Esophagus squamous epithelium (tissue), 5 donors: ENCODE measurements at places on chromosomes 16 and 17.

- DNase-seq, result no peak
These were observed 9.1 kb downstream of the TIMP2 start for GRCh38 chr17:78915872-78916632.

DNA sequence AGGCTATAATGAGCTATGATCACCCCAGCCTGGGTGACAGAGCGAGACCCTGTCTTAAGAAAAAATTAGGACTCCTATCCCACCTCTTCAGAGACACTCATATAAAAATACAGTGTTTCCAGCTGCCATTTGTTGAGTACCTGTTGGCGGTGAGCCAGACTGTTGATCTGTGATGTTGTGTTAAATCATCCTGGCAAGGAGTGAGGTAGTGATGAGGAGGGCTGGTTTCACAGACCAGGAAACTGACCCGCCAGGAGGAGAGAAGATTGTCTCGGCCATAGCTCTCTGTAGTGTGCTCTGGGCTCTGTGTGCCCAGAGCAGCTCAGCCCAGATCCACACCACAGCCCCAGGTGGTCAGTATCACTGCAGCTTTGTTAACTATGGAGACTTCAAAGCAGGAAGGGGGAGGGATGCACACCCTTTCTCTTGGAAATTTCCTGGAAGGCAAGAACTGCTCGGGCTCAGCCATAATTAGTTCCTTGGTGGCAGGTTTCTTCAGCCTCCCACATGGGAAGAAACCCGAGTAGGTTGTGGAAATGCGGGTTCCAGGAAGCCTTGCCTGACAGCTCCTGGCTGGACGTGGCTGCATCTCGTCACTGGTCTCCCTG is 343.0 kb downstream of the SNX29 start:
- DNase-seq, result no peak

DNA sequence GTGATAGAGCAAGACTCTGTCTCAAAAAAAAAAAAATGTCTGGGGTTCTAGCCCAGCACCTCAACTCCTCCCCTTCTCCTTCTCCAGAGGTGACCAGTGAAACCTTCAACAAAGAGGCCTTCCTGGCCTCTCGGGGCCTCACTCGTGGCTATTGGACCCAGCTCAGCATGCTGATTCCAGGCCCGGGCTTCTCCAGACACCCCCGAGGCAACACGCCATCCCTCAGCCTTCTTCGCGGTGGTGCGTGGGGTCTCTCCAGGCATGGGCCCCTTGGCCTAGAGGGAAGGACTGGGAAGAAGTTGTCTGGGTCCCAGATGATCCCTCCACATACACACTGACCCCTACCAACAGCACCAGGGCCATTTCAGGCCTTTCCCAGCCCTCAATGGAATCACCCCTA is 3.5 kb upstream of the CXCL16 start:
- DNase-seq, result no peak

GRCh38 chr16:73997971-73998370 is 298.6 kb upstream of the PSMD7 start:
- DNase-seq, result no peak

GRCh38 chr16:23564575-23565363 is 7.2 kb downstream of the UBFD1 start:
- DNase-seq, result no peak

DNA sequence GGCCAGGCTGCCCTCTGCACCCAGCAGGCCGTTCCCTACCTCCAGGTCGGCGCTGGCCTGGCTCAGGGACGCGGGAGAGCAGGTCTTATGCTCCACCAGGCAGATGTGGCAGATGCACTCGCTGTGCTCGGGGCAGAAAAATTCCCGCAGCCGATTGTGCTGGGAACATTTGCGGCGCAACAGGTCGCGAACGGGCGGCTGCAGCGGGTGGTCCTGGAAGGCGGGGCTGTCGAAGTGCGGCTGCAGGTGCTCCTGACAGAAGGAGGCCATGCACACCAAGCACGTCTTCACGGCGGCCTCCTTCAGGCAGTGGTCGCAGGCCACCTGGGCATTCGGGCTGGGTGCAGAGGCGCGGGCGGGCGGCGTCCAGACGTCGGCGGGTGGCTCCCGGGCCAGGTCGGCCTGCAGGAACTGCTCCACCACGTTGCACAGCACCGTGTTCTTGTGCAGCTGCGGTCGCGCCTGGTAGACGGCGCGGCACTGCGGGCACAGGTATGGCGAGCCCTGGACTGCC is 439 bp downstream of the TRIM25 start:
- no peak for DNase-seq

DNA sequence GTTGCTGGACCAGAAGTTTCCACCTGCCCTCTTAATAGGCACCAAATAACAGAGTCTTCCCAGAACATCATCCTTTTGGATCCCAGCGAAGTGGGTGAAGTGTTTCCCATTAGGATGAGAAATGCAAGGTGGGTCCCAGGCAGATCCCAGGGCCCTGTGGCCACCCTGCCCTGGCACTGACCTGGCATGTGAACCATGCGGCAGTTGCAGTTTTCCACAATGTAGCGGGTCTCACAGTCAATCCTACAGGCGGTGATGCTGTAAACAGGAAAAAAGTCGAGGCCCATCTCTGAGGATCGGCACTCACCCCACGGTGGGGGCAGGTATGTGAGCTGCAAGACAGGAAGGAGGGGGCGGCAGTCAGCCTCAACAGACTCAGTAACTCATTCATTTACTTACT is 36.4 kb downstream of the SPACA3 start:
- DNase-seq, result no peak

GRCh38 chr17:44095647-44096496 is 25.3 kb downstream of the G6PC3 start:
- DNase-seq, result no peak

- DNase-seq, result no peak
These were observed 18.1 kb downstream of the KCNJ2 start for GRCh38 chr17:70187383-70187782.

- no peak for DNase-seq
These were observed 74.6 kb upstream of the NUDT7 start for GRCh38 chr16:77647726-77648125.

DNA sequence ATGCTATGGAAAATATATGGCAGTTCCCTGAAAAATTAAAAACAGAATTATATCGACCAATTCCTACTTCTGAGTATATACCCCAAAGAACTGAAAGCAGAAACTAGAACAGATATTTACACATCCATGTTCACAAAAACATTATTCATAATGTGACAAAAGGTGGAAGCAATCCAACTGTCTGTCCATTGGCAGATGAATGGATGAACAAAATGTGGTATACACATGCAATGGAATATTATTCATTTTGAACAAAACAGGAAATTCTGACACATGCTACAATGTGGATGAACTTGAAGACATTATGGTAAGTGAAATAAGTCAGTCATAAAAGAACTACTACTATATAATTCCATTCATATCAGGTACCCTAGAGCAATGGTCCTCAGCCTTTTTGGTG is 263.5 kb upstream of the AXIN2 start:
- no peak for DNase-seq

DNA sequence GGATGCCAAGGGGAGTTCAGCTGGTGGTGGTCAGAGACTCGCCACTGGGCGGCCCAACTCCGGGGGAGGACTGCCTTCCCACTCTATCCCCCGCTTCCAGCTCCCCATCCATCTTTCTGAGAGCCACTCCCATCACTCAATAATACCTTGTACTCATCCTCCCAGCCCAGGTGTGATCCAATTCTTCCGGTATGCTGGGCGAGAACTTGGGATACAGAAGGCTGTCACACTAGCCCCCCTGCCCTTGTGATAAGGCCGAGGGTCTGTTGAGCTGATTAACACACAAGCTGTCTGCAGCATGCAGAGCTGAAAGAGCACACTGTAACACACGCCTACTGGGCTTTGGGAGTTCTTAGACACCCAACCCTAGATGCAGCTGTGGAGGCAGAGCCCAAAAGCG is 460.4 kb upstream of the EEF2KMT start:
- no peak for DNase-seq

GRCh38 chr17:66791347-66791746 is 43.6 kb upstream of the CACNG5 start:
- no peak for DNase-seq

- DNase-seq, result no peak
These were observed 213.1 kb upstream of the PSMD7 start for GRCh38 chr16:74083541-74083940.

GRCh38 chr16:69775563-69775962 is 13.4 kb downstream of the WWP2 start:
- no peak for DNase-seq

- no peak for DNase-seq
These were observed 27.1 kb upstream of the MTSS2 start for GRCh38 chr16:70712942-70713341.

GRCh38 chr17:73256220-73256619 is 5.5 kb downstream of the CPSF4L start:
- no peak for DNase-seq

GRCh38 chr16:705431-706188 is at the start of gene FBXL16:
TSS of gene FBXL16 (minus strand) at chr16:705801. CDS start at chr16:697405, 8,396 bp downstream.
- no peak for DNase-seq

GRCh38 chr17:69763503-69763902 is 311.5 kb upstream of the KCNJ16 start:
- no peak for DNase-seq

- no peak for DNase-seq
These were observed 20.0 kb downstream of the ITGAE start for GRCh38 chr17:3780986-3781385.

GRCh38 chr17:4946312-4946976 is 1.9 kb downstream of the PFN1 start:
- no peak for DNase-seq

DNA sequence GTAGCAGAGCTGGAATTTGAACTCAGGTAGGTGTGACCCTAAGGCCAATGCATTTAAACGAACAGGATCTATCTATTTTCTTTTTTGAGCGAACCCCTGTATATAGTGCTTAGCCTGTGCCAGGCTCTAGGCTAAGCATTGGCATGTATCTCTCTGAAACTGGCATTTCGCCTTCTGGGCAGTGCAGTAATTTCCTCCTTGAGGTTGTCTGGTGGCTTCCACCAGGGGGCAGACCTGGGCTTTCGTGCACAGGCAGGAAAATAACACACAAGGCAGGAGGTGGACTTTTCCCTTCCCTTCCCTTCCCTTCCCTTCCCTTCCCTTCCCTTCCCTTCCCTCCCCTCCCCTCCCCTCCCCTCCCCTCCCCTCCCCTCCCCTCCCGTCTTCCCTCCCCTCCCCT is 34.4 kb upstream of the PRKCB start:
- DNase-seq, result no peak

- DNase-seq, result no peak
These were observed 407.3 kb downstream of the XYLT1 start for GRCh38 chr16:17063201-17064139.

- DNase-seq, result no peak
These were observed 143.3 kb downstream of the AATF start for GRCh38 chr17:37092071-37092470.

- DNase-seq, result no peak
These were observed 5.4 kb upstream of the NFATC3 start for GRCh38 chr16:68079626-68080344.

GRCh38 chr16:81521141-81521626 is 76.6 kb downstream of the CMIP start:
- no peak for DNase-seq

GRCh38 chr17:47275245-47275984 is 21.8 kb downstream of the ITGB3 start:
- DNase-seq, result no peak

DNA sequence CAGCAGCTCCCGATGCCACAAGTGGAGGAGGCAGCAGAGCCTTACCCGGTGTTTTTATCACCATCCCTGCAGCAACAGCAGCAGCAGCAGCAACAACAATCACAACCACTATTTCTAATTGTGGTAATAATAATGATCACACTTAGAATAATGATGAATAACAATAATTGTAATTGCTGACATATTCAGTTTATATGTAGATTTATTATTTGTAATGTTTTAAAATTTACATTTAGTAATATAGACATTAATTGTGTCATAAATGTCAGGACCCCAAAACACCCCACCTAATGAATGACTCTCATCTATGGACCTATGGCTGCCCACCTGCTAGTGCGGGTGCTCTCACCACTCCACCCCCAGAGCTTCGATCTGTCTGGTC is 170.0 kb downstream of the AHSP start:
- no peak for DNase-seq

DNA sequence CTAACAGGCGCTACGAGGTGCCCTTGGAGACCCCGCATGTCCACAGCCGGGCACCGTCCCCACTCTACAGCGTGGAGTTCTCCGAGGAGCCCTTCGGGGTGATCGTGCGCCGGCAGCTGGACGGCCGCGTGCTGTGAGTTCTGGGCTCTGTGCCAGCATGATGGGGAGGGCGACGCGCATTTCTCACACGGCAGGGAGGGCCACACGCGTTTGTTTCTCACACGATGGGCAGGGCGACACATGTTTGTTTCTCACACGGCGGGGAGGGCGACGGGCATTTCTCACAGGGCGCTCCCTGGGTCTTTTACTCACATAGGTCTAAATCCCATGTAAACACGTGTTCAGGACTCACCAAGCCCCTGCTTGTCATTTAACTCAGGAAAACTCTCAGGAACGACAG is 4.4 kb downstream of the GAA start:
- no peak for DNase-seq

DNA sequence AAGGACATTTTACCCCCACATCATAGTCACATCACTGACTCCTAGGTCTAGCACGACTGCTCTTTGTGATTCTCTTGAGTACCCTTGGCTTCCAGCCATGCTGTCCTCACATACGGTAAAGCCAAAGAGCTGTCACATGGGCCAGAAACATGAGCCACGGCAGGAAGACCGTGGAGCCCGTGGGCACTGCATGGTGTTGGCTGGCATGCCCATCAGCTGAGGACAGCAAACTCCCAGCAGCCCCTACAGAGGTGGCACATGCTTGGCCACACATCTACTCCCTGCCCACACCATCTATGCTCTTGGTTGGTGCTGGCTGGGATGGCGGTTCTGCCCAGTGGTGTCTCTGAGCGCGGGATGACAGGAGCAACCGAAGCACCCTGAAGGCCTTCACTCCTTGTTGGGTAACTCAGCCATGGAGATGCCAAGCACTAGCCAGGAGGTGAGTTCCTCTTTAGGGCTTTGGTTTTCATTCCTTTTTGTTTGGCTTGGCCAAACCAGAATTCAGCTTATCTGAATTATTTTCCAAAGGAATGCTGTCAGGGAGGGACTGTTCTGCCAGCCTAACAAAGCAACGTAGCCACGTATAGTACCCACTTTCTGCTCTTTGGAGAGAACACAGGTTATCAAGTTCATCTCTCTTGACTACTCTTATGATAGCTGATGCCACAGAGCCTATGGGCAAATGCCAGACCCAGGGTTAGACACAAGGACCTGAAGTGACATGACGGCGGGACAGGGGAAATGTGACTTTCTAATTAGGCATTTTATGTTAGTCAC is 10.0 kb downstream of the TNFAIP1 start:
- DNase-seq, result no peak

DNA sequence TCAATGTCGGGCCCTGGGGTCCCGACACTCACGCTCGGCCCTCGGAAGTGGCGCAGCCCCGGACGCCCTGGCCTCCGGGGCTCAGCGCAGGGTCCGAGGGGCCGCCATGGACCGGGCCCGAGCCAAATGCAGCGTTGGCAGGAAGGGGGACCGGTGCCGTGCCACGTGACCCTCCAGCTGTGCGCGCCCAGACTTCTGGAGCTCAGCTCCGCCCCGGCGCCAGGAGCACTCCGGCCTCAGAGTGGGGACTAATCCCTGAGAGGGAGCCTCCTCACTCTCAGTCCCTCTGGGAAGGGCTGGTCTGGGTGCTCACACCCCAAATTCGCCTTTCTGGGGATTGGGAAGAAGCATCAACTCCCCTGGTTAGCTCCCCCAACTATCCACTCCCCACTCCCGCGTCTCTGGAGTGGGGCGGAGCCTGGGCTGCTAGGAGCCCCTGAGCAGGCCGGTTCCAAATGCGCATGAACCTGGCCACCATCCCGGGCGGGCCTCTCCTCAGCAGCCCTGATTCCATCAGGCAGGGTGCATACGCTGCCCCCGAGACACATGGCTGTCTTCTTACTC is at the start of gene B3GNT9:
Gene B3GNT9, minus strand, starts transcription at position 166 of the 564 bp plus-strand sequence. CDS start 513 bp downstream, outside the sequence.
- no peak for DNase-seq
